ENCODE measurements at places on chromosomes 4 and X. TPM values are rescaled to one million over a fixed set of nuclear protein-coding genes. Genes with fewer than 3 reads are reported as not detected.

The RBM46 gene
- total RNA-seq = not detected

The EREG gene
- total RNA-seq = 0.20 TPM

The AP1S2 gene
- 127 TPM for total RNA-seq

The ARHGAP36 gene
- total RNA-seq = not detected

The PNPLA4 gene
- 13.0 TPM for total RNA-seq

The WDR19 gene
- total RNA-seq = 71.1 TPM

The PF4V1 gene
- not detected for total RNA-seq

The MXRA5 gene
- 0.84 TPM for total RNA-seq

The PABPC5 gene
- total RNA-seq = 3.9 TPM

The NAT8L gene
- 1.8 TPM for total RNA-seq

DNA sequence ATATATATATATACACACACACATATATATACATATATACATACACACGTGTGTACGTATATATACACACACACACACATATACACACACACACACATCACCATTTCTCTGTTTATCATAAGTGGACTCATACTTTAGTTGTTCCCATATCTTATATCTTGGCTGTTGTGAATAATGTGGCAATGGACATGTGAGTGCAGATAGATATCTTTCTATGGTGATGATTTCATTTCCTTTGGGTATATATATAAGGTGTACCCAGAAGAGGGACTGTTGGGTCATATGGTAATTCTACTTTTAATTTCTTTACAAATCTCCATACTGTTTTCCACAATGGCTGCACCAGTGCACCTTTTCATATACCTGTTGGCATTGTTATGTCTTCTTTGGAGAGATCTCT, 105.9 kb downstream of the LARP1B start:
- no peaks in the 10 kb centered on the region for H3K27me3 ChIP-seq
- DNase-seq = no peak
- H3K4me3 ChIP-seq = no peak overlapping the region
- H3K27ac ChIP-seq = no peak overlapping the region
- peaks cover 7% of the 10 kb centered on the region for H3K4me1 ChIP-seq

- H3K27ac ChIP-seq = no peak overlapping the region
- H3K4me1 ChIP-seq = no peaks in the 10 kb centered on the region
- DNase-seq = no peak
- no peaks in the 10 kb centered on the region for H3K27me3 ChIP-seq
Observed at GRCh38 chr4:138104284-138104680, 137.9 kb downstream of the SLC7A11 start.

- no peak overlapping the region for H3K4me3 ChIP-seq
- H3K27me3 ChIP-seq = no peaks in the 10 kb centered on the region
- H3K36me3 ChIP-seq = no peaks in the 10 kb centered on the region
- no peaks in the 10 kb centered on the region for H3K4me1 ChIP-seq
- no peak overlapping the region for H3K27ac ChIP-seq
Observed at GRCh38 chrX:75118296-75118695, 37.8 kb downstream of the ABCB7 start.

- H3K36me3 ChIP-seq = no peaks in the 10 kb centered on the region
- H3K4me1 ChIP-seq = peaks cover 4% of the 10 kb centered on the region
- no peak within 1 kb of the TSS for H3K4me3 ChIP-seq
- H3K27me3 ChIP-seq = peaks cover 61% of the 10 kb centered on the region
- no peak within 1 kb of the TSS for H3K27ac ChIP-seq
Observed at GRCh38 chr4:4226606-4227438, at the start of gene OTOP1. OTOP1 (minus strand) TSS chr4:4226929; CDS start chr4:4226864, 65 bp downstream.

DNA sequence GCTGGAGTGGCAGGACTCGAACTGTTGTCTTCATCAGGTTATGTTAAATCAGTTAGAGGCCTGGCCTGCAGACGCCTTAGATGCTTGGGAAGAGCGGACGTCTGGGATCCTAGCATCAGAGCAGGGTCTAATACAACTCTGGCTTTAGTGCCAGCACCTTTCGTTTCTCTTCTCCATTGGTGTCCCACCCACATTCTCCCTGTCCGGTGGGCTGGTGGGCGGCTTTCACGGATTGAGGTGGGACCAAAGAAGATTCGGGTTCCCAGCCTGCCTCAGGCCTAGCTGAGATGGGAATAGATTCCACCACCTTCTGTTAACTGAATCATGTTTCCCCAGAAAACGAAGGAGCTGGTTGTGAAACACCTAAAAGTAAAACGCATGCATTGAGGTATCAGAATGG, 939 bp downstream of the PDK3 start:
- peak overlapping the region; percentile 90 for H3K27ac ChIP-seq
- no peaks in the 10 kb centered on the region for H3K27me3 ChIP-seq
- H3K4me3 ChIP-seq = peak overlapping the region; percentile 83
- peaks cover 18% of the 10 kb centered on the region for H3K4me1 ChIP-seq

GRCh38 chrX:68072041-68072440, 361.3 kb downstream of the OPHN1 start:
- no peak overlapping the region for H3K27ac ChIP-seq
- H3K4me1 ChIP-seq = no peaks in the 10 kb centered on the region
- H3K27me3 ChIP-seq = no peaks in the 10 kb centered on the region
- peaks cover 16% of the 10 kb centered on the region for H3K36me3 ChIP-seq
- no peak overlapping the region for H3K4me3 ChIP-seq

GRCh38 chrX:23736030-23736429, 7.0 kb downstream of the ACOT9 start:
- no peaks in the 10 kb centered on the region for H3K27me3 ChIP-seq
- H3K4me1 ChIP-seq = no peaks in the 10 kb centered on the region
- DNase-seq = no peak
- H3K27ac ChIP-seq = no peak overlapping the region

GRCh38 chr4:172819353-172819752, 349.3 kb upstream of the GALNT7 start:
- H3K27ac ChIP-seq = no peak overlapping the region
- no peak overlapping the region for H3K4me3 ChIP-seq
- H3K27me3 ChIP-seq = no peaks in the 10 kb centered on the region
- H3K36me3 ChIP-seq = no peaks in the 10 kb centered on the region
- DNase-seq = no peak
- H3K4me1 ChIP-seq = no peaks in the 10 kb centered on the region

GRCh38 chr4:29220761-29221160, 1499.4 kb upstream of the PCDH7 start:
- H3K27me3 ChIP-seq = no peaks in the 10 kb centered on the region
- H3K36me3 ChIP-seq = no peaks in the 10 kb centered on the region
- DNase-seq = no peak
- H3K27ac ChIP-seq = no peak overlapping the region
- H3K4me1 ChIP-seq = no peaks in the 10 kb centered on the region

- no peak overlapping the region for H3K4me3 ChIP-seq
- no peak overlapping the region for H3K27ac ChIP-seq
- no peaks in the 10 kb centered on the region for H3K36me3 ChIP-seq
- H3K27me3 ChIP-seq = peaks cover 8% of the 10 kb centered on the region
Observed at GRCh38 chrX:20663336-20663735, 396.6 kb upstream of the RPS6KA3 start.

- H3K36me3 ChIP-seq = no peaks in the 10 kb centered on the region
- no peak overlapping the region for H3K4me3 ChIP-seq
- no peak for DNase-seq
- no peaks in the 10 kb centered on the region for H3K27me3 ChIP-seq
- H3K4me1 ChIP-seq = no peaks in the 10 kb centered on the region
Observed at GRCh38 chrX:68299898-68300297, 133.4 kb downstream of the OPHN1 start.

GRCh38 chr4:41067369-41067768, 147.0 kb downstream of the APBB2 start:
- H3K27ac ChIP-seq = no peak overlapping the region
- DNase-seq = no peak
- no peaks in the 10 kb centered on the region for H3K36me3 ChIP-seq
- H3K4me1 ChIP-seq = no peaks in the 10 kb centered on the region
- H3K27me3 ChIP-seq = no peaks in the 10 kb centered on the region
- no peak overlapping the region for H3K4me3 ChIP-seq

GRCh38 chrX:119655125-119655524, 37.8 kb downstream of the SEPTIN6 start:
- H3K27me3 ChIP-seq = no peaks in the 10 kb centered on the region
- H3K27ac ChIP-seq = no peak overlapping the region
- H3K4me3 ChIP-seq = no peak overlapping the region
- DNase-seq = no peak

DNA sequence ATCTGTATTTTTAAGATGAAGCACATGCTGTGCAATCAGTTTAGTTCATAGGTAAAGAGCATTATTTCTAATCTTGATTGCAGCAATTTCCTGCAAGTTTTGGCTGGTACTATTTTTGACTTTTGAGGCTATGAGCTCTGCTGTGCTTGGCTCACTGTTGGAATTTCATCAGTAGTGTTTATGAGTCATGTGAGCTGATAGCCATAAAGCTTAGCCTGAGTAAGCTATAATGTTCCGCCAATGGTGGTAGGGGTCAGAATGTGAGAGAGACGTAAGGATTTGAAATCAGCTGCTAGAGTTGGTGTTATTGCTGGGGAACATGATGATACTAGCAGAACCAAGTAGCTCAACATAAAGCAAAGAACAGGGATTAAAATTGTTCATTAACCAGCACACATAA, 590.9 kb upstream of the GNPDA2 start:
- H3K27me3 ChIP-seq = no peaks in the 10 kb centered on the region
- H3K4me1 ChIP-seq = no peaks in the 10 kb centered on the region
- no peak overlapping the region for H3K4me3 ChIP-seq
- no peak overlapping the region for H3K27ac ChIP-seq
- no peak for DNase-seq

- DNase-seq = no peak
- H3K4me1 ChIP-seq = no peaks in the 10 kb centered on the region
- no peaks in the 10 kb centered on the region for H3K36me3 ChIP-seq
- no peak overlapping the region for H3K27ac ChIP-seq
Observed at GRCh38 chr4:3263053-3263875, 14.3 kb downstream of the MSANTD1 start.

- DNase-seq = no peak
- H3K36me3 ChIP-seq = no peaks in the 10 kb centered on the region
- H3K4me1 ChIP-seq = no peaks in the 10 kb centered on the region
Observed at GRCh38 chr4:113106108-113106507, 56.7 kb downstream of the ANK2 start.

GRCh38 chr4:41512136-41512535, 25.8 kb upstream of the LIMCH1 start:
- H3K36me3 ChIP-seq = no peaks in the 10 kb centered on the region
- no peak overlapping the region for H3K27ac ChIP-seq
- no peaks in the 10 kb centered on the region for H3K4me1 ChIP-seq
- DNase-seq = no peak
- H3K27me3 ChIP-seq = no peaks in the 10 kb centered on the region

DNA sequence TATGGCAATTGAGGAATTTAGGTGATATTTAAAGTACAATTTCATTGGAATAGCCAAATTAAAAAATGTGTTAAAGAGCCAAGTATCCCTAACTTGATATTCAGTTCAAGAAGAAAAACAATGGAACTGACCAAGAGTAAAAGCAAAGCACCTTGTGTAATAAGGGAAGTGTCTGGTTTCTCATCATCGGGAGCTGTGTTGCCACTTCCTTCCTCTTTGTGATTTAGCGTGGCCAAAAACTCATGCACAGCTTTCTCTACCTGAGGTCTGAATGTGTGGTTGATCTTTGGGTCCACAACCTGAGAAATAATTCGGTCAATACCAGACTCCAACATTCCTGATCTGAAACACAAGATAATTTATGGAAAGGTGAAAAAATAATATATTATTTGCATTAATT, 12.4 kb downstream of the BOD1L1 start:
- H3K4me3 ChIP-seq = no peak overlapping the region
- no peak overlapping the region for H3K27ac ChIP-seq
- H3K27me3 ChIP-seq = no peaks in the 10 kb centered on the region
- no peak for DNase-seq
- peaks cover 96% of the 10 kb centered on the region for H3K36me3 ChIP-seq

DNA sequence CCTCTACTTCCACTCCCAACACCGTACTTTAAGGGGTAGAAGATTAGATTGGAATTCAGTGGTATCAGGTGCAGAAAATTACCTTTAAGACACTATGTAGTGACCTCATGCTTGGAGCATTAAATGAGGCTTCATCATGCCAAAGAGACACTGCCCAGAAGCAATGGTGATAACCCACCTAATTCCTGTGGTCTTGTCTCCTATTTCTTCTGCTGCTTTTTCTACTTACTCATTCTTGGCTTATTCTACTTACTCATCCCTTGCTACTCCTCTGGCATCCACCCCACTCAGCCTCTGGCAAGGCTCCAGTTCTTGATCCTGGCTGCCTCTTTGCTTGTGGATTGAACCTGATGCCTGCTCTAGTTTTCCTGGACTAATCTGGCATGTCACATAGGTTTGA, 62.3 kb upstream of the ADAMTS3 start:
- H3K27ac ChIP-seq = no peak overlapping the region
- no peak overlapping the region for H3K4me3 ChIP-seq
- no peaks in the 10 kb centered on the region for H3K36me3 ChIP-seq
- H3K27me3 ChIP-seq = no peaks in the 10 kb centered on the region
- H3K4me1 ChIP-seq = no peaks in the 10 kb centered on the region

DNA sequence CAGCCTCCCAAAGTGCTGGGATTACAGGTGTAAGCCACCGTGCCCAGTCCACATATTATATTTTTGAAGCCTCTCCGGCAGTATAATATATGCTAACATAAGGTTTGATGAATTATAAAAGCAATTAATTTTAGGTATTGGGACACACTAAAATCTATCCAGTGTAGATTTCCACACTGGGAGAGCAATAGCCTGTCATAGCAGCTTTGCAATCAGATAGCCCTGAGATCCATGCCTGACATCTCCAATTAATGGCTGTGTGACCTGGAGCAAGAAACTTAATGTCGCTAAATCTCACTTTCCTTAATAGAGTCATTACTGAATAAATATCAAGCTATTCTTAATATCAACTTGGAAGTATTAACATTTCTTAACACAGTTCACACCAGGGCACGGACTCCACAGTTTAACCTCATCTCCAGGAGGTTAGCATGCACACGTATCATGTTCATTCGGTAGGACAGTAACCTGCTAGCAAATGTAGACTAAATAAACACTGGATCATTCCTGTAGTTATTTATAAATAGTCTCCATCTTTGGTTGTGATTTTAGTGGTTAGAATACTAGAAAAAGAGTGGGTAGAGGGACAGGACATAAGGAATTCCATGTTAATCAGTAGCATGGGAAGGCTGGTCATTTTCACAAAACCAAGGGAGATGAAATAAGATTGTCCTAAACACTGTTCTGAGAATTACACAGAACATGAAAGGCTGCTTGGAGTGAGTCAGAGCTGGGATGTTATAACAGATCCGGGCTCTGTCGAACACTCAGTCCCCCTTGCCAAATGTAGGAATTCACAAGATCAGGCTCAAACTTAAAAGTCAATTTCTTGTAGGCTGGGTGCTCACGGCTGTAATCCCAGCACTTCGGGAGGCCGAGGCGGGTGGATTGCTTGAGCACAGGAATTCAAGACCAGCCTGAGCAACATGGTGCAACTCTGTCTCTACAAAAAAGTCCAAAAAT, 254.7 kb downstream of the PALLD start:
- H3K27ac ChIP-seq = no peak overlapping the region
- no peaks in the 10 kb centered on the region for H3K4me1 ChIP-seq
- no peak for DNase-seq
- H3K27me3 ChIP-seq = no peaks in the 10 kb centered on the region
- peaks cover 4% of the 10 kb centered on the region for H3K36me3 ChIP-seq

- DNase-seq = no peak
- H3K27me3 ChIP-seq = peaks cover 3% of the 10 kb centered on the region
- no peaks in the 10 kb centered on the region for H3K36me3 ChIP-seq
- no peaks in the 10 kb centered on the region for H3K4me1 ChIP-seq
- peak overlapping the region; percentile 74 for H3K27ac ChIP-seq
Observed at GRCh38 chrX:21838937-21839333, 482 bp upstream of the MBTPS2 start.
